Activated naive CD8-positive, alpha-beta T cell treated with anti-CD3 and anti-CD28 coated beads, Interleukin-2, amount 50 U/mL, for 16 hours (primary cell): ENCODE measurements at places on chromosomes 2 and 18.

DNA sequence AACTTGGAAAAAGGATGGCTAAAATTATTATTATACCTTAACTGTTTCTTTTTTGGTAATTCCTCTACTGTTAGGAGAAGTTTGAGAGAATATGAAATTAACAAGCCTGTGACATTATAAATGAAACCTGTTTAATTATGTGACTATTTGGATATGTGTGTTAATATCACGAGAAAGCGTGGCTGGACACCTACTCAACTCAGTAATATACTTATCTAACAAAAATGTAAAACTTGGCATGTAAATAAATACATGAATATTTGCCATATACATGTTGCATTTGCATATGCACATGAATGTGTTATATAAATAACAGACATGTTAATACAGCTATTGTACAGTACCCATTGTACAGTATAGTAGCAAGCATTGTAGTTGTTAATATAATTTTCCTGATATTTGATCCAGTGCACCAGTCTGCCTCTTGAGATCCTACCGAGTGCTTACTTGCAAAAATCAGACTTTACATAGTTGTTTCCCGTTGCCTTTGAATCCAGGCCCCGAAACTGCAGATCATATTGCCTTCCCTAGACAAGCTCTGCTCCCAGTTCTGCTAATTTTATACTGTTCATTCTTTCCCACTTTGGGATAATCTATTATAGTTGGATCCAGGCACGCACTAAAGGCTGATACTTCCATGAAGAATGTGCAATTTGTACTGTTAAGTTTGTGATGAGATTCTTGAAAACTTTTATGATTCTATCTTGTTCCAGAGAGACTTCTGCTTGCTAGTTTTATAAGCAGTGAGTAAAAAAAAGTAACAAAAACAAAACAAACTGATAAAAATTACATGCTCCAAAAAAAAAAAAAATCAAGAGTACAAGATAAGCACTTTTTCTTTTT lies 395.6 kb downstream of the ARHGAP15 start:
- DNase-seq = no peak

DNA sequence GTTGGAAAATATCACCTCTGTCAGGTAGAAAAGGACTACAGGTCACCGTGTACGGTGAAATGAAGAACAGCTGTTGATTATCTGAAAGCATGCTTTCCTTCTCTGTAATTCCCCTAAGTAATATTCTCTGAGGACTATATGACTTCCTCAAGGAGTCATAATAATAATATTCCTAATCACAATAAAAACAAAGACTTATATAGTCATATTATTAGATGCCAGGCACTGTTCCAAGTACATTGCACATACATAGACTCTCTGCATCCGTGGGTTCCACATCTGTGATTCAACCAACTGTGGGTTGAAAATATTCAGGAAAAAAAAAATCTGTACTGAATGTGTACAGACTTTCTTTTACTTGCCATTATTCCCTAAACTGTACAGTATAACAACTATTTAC lies 512.4 kb upstream of the ID2 start:
- no peak for DNase-seq

- DNase-seq = no peak
Observed at GRCh38 chr2:65576861-65577601, 144.6 kb upstream of the SPRED2 start.

DNA sequence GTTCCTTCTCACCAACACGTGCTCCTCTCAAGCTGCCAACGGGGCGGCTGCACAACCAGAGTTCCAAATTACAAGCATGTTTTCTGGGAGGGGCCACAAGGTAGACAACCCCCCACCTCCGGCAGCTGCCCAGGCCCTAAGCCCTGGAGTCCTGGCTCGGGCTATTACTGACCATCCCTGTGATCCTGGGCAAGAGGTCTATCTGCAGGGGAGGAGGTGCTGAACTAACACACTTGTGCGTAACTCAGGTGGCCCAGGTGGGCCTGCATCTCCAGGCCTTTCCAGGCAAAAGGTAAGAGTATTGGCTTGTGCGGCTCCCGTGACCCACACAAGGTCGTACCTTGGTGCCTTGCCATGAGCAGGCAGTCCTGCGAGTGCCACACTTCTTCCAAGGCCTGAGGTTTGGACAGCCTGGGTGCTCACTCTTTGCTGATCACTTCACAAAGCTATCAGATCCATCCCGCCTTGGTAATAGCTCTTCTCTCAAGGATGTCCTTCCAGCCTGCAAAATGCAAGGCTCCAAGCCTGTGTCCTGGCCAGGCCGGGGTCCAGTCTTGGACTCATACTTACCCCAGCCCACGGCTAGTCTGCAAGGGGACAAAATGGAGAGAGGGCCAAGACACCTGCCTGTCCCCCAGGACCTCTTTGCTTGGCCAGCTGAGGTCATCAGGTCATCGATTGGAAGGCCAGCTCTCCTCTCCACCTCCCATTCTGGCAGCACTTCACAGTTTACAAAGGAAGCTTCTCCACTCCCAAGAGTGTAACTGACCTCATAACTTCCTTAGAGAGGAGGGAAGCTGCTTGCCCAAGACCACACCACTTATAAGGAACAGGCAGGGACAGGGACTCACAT lies 33.9 kb downstream of the ADRA2B start:
- no peak for DNase-seq

DNA sequence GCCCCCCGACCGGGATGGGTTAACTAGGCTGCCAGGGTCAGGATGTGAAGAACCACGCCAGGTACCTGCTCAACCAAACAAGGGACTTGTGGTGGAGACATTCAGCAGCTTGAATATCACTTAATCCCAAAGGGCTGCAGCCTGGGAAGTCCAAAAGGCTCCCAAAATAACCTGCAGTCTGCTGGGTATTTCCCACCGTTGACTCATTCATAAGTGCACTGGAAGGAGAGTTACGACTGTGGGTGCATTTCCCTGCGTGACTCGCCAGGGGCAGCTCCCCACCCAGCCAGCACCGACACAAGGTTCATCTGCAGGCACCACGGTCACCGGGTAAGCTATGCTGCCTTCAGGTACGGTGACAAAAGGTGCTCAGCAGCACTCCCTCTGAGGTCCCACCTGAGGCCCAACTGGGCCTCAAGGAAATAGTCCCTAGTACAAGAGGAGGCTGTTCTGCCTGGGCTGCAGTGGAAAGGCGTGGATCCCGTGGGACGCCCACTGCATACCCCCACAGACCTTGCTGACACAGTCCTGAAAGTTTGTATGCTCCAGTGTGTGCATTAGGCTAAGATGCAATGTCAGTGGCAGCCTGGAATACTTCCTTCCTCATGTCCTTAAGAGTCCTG lies 86.5 kb downstream of the UXS1 start:
- DNase-seq = no peak

- no peak for DNase-seq
Observed at GRCh38 chr2:217822296-217823252, 180.2 kb downstream of the TNS1 start.

GRCh38 chr2:107306881-107307280 lies 420.9 kb upstream of the ST6GAL2 start:
- no peak for DNase-seq

DNA sequence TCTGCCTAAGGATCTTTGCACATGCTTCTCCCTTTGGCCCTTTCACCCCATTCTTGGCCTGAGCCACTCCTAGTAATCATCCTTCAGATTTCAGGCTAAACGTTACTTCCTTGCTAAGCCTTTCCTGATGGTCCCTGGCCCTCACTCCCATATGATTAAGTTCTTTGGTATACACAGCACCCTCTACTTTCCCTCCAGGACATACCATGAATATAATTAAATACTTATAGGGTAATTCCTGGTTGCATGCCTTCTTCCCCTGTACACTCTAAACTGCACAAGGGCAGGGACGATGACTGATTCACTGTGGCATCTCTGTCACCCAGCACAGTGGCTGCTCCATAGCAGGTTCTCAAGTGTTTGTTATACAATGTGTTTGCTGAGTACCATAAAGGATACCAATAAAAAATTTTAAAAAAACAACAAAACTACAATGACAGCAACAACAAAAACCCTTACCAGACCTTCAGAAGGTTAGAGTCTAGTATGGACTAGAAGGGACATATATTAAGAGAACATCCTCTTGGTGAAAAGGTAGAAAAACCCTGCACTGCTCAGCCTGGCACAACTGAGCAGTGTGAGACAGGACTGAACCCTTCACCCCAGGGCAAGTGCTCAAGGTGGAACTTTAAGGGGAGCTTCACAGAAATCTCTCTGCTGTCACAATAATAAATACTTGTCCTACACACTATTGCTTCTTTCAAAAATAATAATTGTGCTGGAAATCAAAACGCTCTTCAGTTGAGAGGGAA lies 76.2 kb downstream of the AAK1 start:
- DNase-seq = no peak

DNA sequence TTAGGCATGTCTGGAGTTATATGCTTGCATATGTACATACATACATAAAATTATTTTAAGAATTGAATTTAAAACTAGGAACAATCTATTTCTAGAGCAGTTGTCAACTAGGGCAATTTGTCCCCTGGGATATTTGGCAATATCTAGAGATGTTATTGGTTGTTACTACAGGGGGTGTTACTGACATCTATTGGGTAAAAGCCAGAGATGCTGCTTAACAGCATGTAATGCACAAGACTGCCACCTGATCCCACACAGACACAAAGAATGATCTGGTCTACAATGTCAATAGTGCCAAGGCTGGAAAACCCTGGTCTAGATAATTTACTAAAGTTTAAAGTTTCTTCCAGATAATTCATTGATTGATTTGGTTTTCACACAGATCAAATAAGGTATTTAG lies 185.3 kb downstream of the NYAP2 start:
- DNase-seq = no peak

DNA sequence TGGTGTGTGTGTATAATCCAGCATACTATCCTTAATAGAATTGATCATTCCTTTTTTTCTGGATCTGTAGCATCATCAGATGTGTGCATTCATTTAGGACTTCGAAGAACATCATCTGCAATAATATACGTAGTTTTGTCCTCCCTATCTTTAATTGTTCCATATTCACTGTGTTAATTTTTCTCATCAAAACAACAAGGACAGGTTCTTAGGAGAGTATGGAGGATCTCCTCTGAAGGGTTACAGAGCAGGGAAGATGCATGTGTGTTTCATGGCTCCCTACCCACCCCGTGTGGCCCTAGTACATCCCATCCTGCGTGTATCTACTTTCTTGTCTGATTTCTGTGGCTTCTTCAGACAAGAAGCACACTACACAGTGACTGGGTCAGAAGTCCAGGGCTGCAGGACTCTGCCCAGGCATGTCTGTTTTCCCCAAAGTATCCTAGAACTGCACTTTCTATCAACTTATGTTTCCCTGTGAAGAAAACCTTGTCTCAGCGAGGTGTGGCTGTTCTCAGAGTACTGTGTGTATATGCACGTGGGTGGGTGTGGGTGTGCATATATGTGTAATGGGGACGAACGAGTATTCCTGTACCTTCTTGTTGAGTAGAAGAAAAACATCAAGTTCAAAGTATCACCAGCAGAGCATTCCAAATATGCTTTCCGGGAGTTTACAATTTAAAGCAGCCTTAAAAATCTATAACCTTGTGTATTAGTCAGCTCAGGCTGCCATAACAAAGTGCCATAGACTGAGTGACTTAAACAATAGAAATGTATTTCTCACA lies 220.4 kb upstream of the FOSL2 start:
- no peak for DNase-seq

DNA sequence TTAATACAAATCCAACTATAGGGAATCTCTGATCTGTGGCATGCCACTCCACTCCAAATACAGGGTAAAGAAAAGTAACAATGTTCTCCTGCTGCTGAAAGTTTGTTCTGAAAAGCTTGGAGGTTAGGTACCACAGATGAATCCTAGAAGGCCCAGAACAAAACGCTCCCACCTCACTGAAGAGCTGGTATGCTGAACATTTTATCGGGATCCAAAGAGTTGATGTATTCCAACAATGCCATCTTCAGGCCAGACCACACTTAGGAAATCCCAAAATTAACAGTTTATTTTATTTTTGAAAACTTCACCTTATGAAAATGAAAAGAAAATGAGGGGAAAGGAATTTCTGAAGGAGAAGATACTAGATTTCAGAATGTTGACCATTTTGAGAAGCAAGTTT lies 145.1 kb upstream of the CDH19 start:
- no peak for DNase-seq

DNA sequence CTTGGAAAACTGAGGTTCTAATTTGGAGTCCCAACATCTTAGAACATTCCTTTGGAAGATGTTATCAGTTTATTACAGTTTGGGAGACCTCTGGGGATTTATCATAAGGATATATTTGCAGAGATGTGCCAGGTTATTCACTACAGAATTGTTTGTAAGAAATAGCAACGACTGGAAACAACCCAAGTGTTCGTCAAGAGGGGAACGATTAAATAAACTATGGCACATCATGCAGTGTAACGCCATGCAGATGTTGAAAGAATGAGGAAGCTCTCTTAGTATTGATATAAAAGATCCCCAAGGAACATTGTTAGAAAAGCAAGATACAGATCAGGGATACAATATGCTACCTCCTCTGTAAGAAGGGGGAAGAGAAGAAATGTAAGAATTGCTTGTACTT lies 210.6 kb downstream of the TMEM247 start:
- DNase-seq = no peak

DNA sequence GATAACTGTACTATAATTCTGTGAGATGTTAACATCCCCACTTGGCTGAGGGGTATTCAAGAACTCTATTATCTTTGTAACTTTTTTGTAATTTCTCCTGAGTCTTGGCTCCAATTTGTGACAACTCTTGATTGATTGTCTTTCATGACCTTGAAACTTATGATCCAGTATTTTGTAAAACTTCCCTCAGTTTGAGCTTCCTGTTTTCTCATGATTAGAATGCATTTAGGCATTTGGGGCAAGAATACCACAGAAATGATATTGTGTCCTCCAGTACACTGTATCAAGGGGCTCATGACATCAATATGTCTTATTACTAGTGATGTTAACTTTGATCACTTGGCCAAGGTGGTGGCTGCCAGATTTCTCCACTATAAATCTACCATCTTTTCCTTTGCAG lies 37.4 kb downstream of the PNO1 start:
- DNase-seq = no peak

DNA sequence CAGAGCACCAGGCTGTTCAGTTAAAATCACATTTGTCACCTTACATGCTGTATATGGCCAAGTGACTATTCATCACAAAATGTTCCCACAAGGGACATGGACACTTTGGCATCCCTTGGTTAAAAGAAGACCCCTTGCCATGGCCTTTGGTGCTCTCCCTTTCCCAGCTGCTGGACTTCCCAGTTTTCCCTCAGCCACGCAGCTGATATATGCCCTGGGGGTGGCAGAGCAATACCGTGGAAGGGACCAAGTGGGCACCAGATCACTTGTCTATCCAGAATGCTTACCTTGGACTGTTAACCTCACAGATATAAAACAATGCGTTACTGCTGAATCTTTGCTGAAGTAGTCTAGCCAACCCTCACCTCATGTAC lies 35.3 kb downstream of the PAIP2B start:
- no peak for DNase-seq

DNA sequence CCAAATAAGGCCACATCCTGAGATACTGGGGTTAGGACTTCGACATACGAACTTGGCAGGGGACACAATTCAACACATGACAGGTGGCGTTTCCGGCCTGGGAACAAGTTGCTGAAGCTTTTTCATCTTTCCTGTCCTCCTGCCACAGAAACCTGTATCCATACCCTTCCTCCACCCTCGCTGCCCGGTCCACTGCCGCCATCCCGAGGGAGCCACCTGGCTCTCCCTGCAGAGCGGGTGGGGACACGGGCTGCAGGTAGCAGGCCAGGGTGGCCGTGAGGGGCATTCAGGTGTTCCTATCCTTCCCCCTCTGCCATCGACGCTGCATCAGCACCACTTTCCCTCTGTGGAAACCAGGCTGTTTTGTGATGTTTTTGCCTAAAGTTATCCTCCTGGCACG lies 74.4 kb upstream of the TWIST2 start:
- DNase-seq = no peak
